GM04504 (cell line): ENCODE measurements at places on chromosomes 6 and 20.
A peak's percentile ranks its signal among the peaks of the same experiment; 100 is the strongest.

- DNase-seq = no peak
Measured at GRCh38 chr6:150230164-150230561, 87.3 kb downstream of the PPP1R14C start.

GRCh38 chr6:15674690-15675386, 12.0 kb upstream of the DTNBP1 start:
- DNase-seq = no peak

DNA sequence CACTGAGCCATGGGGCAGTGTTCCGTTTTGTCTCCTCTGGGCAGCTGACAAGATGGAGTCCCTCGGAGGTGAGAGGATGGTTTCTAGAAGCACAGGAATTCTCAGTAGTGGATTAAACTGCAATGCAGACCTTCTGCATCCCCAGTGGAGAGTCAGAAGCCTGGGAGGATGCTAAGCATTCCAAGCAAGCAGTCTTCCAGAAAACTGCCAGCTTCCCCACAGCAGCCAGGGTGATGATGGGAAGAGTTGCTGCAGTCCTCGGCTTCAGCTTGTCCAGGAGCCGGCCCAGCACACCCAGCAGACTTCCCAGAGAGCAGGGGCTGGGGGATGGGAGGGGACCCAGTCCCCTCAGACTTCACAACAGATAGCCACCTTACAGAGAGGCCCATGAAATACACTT, 163.6 kb downstream of the LY86 start:
- no peak for DNase-seq

DNA sequence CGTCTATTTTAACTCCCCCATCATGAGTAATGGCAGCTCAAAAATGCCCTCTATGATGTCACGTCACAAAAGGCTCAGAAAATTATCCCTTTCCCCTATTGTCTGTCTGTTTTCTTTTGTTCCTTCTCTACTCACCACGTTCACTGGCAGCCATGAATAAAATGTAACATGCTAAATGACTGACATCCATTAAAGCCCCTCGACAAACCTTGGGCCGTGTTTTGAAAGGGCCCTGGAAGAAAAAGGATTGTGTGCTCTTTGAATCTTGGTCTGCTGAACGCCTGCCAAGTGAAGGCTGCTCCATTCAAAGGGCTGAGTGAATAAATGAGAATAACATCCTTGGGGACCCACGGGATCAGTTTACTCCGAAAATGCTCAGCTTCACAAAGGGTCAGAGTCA, 118.7 kb downstream of the RPS12 start:
- DNase-seq = no peak

- no peak for DNase-seq
Measured at GRCh38 chr6:10417681-10418104, 2.8 kb upstream of the TFAP2A start.

DNA sequence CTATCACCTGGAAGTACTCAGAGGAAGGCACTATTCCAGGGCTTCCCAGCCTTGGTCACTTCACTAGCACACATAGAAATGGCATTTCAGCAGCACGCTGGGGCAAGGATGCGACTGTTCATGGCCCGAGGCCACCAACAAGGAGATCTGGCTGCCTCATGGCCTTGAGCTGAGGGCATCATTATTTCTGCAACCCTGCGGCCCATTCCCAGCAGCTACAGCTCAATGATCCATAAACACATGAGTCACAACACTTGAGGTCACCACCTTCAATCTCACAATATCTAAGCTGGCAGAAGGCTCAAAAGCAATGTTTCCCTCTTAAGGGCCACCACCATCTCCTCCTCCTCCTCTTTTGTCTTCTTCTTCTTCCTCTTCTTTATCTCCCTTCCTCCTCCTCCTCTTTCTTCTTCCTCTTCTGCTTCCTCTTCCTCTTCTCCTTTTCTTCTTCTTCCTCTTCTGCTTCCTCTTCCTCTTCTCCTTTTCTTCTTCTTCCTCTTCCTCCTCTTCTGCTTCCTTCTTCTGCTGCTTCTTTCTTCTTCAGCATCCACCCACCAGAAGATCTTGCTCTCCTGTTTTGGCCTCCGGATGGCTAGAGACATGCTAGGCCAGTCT, 382.9 kb upstream of the CNR1 start:
- DNase-seq = no peak

- DNase-seq = no peak
Measured at GRCh38 chr6:43491750-43492661, 14.6 kb downstream of the TJAP1 start.

DNA sequence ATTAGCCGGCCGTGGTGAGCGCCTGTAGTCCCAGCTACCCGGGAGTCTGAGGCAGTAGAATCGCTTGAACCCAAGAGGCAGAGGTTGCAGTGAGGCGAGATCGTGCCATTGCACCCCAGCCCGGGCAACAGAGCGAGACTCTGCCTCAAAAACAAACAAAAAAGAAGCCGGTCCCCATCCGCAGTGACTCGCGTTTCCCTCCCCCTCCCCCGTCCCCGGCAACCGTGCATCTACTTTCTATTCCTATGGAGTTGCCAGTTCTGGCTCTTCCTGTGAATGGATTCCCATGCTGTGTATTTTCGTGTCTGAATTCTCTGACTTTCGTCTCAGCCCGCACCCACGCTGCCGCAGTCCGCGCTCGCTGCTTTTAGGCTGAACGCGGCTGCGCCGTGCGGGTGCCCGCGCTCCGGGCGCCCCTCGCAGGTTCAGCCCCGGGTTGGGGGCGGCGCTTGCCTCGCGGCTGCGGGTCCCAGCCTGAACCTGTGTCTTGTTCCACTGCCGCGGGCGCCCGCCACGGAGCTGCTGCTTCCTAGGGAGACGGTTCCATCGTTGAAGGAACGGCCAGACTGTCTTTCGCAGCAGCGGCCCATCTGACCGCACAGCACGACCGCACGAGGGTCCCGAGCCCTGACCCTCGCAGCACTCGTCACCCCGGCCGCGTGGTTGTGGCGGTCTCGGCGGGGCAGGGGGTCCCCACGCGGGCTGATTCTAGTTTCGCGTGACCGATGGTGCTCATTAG, 1.1 kb upstream of the MRGBP start:
- no peak for DNase-seq

DNA sequence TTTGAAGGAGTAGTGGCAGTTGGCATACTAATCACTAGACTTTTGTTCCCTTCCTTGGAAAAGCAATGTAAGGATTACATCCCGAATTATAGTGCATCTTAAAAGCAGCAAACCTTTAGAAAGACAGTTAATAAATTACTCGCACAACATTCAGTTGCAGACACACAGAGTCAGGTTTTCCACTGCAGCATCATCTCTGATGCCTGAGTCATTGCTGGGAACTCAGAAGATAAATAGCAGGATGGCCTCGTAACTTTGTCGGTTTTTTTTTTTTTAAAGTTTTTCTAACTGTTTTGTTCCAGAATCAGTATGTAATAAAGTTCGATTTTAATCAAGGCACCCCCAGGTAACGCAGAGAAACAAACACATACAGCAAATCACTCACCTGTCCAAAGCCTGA, 34.3 kb downstream of the GJA10 start:
- no peak for DNase-seq

- no peak for DNase-seq
Measured at GRCh38 chr20:32966881-32967781, 37.1 kb downstream of the SUN5 start.

- no peak for DNase-seq
Measured at GRCh38 chr6:30066082-30066481, 916 bp upstream of the PPP1R11 start.

- no peak for DNase-seq
Measured at GRCh38 chr6:14873101-14873500, 372.8 kb upstream of the JARID2 start.

DNA sequence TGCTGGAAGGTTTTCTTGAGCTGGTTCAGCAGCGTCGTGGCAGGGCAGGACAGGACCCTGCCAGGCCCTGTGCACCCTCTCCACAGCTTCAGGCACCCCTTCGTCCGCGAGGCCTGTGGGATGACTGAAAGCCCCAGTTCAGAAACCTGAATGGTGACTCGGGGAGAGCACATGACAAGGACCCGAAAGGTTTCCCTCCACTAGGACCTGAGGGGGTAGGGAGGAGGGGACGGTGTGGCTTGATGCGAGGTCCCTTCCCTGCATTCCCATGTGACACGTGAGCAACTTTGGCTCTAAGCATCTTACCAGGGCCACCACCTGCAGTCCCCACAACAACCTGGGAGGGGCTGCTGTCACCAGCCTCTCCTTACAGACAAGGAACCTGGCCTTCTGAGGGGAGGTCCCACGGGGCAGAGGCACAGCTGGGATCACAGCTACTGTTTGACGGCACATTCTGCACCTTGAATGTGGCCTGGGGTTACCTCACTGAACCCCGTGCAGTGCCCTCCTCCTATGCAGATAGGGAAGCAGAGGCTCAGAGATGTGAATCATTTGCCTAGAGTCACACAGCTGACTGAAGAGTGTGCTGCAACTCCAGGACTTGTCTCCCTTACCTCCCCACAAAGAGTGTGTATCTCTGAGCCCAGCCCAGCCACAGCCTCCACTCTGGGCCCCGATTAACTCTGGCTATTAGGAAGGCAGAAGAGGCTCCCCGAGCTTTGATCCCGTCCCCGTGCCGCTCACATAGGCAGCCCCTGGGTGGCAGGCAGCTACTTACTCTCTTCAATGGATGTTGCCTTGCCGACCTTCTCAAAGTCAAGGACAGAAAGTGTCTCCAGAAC, 84.6 kb downstream of the PTPN1 start:
- DNase-seq = no peak

DNA sequence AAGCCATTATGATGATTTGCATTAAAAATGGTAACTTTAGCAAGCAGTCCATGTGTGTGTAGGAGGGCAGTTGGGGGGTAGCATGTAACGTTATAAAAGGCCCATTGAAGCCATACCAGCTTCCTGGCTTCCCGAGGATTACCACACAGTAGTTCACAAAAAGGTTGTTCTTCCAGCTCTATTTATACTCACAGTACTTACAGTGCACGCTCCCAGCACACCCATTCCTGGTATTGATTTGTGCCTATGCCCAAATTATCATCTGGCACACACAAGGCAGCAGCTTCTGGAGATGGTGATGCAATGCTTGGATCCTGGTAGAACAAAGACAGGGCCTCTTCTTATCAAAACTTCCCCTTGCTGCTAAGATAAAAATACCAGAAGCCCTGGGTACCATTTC, 436.8 kb downstream of the HAO1 start:
- no peak for DNase-seq

- no peak for DNase-seq
Measured at GRCh38 chr6:15376900-15377487, 131.1 kb downstream of the JARID2 start.

GRCh38 chr20:35490736-35491181, 35.4 kb downstream of the CEP250 start:
- DNase-seq = no peak

GRCh38 chr6:69866351-69866769, at the start of gene COL19A1:
TSS of gene COL19A1 (plus strand) at chr6:69866556. CDS start at chr6:69879568, 13,012 bp downstream.
- no peak for DNase-seq

DNA sequence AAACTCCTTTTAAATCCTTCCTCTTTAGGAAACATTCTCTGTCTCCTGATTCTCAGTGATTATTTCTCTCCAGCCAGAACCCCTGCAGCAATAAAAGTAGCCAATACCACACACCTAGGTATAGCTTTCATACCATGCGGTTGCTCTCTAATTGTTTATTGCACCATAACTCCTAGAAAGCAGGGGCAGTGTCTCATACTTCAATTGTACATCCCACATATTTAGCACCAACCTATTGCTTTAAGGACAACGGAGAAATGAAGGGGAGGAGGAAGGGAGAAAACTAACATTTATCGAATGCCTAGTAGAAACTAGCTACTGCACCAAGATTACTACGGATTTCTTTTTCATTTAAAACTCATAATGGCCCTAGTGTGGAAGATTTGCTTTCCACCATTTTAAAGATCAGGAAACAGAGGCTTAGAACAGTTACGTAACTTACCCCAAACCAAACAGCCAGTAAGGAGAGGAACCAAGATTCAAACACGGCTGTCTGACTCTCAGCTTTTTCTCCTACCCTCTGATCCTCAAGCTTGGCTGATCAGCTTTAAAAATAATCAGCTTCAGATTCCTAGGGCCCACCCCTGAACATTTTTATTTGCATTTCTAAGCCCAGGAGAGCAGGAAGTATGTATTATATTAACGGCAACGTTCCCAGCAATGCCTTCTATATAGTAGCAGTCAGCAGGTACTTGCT, 43.4 kb upstream of the ATXN1 start:
- DNase-seq = no peak

DNA sequence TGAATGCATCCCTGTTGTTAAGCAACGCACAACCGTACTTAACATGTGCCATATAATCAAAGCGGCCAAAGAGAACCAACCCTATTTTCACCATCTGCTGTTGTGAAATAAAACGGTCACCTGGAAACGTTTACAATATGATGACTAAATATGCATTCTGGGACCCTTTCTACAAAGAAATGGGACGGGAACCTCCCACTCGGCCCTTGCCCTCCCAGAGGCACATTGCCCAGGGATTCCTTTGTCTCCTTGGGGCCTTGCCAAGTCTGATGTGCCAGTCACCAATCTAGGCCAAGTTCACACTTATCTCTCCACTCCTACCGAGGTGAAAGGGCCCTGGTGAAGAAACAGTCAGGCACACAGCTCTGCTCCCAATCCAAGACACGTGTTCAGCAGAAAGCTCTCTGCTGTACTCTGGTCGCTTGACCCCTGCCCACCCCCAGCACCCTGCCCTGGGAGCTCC, 427.4 kb upstream of the JARID2 start:
- DNase-seq = peak; percentile 63

- DNase-seq = no peak
Measured at GRCh38 chr20:59939879-59940128, 301 bp downstream of the PPP1R3D start.

GRCh38 chr20:59007665-59008511, 834 bp upstream of the CTSZ start:
- DNase-seq = no peak

GRCh38 chr6:29011276-29011734, 6.2 kb upstream of the ZNF311 start:
- no peak for DNase-seq

- DNase-seq = no peak
Measured at GRCh38 chr20:32164984-32165735, 42.4 kb downstream of the PLAGL2 start.

DNA sequence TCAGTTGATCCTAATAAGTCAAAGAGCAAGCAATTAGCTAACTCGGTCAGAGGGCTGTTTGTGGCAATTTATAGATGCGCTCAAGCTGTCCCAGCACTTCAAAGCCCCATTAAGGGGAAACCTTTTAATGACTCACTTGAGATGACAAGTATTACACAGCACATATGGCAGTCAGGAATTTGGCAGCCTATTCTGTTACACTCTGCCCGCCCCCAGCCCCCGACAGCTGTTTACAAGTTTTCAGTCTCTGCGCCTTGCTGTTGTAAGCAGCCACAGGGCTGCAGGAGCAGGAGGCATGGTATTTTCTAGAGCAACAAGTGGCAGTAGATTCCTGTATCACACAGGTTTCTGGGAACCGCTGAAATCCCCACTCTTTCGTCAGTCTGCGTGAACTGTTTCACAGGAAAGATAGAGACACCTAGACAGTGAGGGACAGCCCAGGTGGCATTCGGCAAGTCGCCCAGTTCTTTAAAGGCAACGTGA, 263.0 kb downstream of the FOXC1 start:
- peak; percentile 33 for DNase-seq

DNA sequence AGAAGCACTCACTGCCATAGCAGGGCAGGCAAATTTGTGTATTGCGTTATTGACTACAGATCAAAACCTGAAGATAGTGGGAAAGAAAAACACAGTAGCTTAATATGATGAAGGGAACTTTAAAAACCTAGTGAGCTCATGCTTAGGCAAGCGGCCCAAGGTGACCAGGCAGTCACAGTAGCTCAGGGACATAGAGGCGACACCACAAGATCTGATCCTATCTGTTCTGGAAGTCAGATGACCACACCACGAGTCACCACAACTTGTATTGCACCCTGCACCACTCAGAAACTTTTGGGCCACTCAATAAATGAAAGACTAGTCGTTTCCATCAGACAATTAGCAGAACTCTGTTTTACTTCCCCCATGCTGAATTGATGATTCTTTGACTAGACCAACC, 4.9 kb downstream of the CLIC5 start:
- no peak for DNase-seq
